ENCODE measurements at places on chromosomes 2 and 18.

DNA sequence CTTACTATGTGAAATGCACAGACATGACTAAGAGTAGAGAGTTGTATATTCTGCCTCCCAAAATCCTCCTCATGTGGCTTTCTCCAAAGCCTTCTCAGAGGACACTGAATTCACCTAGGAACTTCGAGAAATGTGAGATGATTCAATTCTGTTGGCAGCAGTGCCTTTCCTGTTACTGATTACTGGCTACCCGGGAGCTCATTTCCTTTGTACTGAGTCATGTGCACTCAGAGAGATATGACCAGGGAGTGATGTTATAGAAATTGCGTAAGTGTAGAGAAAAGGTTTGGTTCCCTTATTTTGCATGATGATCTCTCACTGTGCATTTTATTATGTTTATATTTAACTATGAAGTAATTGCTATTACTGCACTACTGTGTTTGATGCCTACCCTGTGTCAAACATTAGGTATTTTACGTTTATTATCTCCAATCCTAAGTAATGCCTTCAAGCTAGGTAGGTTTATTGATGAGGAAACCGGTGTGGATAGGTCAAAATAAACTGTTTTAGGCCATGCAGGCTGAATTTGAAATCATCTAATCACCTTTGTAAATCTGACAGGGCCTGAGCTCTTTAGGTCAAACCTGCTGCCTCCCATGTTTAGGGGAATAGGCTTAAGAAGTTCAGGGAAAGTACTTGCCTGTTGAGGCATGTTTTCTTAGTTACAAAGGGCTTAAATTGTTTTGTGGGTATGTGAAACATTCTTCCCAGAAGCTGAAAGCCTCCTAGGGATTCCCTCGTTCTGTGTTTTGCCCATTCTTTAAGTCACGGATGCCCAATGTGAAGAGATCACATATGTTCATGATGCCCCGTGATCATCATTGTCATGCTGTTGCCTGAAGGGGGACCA is 86.8 kb downstream of the FMNL2 start:
- peak; percentile 99 for DNase-seq

DNA sequence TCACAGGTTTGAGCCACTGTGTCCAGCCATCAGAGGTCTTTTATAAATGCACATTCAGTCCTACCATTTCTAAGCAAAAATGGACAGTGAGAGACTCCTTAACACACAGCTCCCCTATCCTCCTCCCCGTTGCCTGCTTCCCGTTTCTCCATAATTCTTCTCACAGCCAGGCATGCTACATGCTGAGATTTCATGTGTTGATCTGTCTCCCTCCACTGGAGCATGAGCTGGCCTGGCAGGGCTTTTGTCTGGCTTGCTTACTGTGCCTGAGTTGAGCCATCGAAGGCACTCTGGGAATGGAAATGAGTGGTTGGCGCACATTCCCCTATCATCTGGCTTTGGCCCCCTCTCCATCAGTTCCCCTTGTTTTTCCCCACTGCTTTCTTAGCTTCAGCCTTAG is 413.5 kb downstream of the PTPRM start:
- no peak for DNase-seq

DNA sequence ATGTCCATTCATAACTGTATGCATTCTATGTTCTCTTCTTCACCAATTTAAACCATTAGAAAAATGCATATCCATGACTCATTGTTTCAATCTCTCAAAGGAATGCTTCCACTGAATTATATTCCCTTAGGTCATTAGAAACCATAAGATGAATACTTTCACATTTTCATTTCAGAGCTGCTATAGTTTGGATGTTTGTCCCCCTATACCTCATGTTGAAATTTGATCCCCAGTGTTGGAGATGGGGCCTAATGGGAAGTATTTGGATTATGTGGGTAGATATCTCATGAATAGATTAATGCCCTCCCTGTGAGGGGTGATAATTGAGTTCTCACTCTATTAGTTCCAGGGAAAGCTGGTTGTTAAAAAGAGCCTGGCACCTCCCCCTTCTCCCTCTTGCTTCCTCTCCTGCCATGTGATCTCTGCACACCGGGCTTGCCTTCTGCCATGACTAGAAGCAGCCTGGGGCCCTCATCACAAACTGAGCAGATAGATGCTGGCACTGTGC is 35.7 kb downstream of the THUMPD2 start:
- peak; percentile 69 for DNase-seq

- no peak for DNase-seq
Measured at GRCh38 chr18:55224086-55224625, 264.9 kb upstream of the CCDC68 start.

DNA sequence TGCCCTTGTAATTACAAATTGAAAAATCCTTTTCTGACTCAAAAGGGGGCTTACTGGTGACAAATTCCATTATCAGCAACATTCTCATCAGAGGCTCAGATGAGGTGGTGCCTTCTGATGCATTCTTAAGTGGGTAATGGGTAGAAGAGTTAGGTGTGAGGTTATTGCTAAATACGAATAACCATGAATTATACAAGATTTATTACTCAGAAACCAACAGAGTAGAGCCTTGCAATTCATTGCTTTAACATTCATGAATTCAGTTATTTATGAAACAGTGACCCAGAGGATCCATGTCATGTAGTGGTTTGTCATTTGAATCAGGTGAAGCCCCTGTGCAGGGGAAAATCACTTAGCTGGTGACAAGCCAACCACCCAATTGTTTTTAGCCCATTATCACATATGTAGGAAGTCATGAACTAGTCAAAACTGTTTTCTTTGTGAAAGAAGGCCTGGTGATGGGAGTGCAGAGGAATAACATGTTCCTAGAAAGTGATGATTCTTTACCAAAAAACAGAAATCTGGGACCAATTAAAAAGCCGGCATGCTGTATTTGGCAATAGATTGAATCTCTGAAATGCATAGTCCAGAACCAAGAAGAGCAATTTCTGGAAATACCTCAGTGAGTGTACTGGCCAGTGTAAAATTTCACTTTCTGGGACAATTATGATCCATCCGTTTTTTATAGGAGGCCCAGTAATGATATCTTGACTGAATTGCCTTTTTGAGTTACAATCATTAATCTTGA is 70.2 kb downstream of the CRIM1 start:
- no peak for DNase-seq

DNA sequence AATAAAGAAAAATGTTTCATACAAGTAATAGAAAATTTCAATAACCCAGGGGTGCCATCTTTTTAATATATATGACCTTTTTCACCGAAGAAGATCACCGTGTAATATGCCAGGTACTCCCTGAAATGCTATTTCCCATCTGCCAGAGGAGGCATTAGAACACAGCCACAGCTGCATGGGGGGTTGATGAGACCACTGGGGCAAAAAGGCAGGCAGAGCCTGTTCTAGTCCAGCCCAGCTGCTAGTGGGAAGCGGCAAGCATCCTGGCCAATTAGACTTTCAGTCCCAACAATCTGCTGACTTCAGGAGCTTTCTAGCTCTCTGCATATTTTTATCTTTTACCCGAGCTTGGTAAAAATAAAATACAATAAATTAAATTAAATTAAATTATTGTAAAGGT is 362.6 kb downstream of the RIT2 start:
- DNase-seq, result no peak

DNA sequence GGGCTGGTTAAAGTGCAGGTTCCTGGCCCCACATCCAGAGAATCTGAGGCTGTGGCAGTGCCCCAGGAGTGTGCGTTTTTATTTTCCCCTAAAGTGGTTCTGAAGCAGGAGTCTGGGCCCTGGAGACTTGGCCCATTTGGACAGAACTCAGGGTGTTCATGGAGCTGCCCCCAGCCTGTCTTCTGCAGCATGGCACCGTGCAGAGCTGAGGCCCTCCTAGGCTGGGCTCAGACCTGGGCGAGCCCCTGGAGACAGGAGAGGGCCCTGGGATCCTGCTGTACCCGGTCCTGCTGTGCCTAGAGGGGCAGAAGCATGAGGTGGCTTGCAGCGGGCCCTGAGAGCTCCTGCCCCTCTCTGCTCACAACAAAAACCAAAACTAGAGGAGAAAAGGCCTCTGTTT is 58.8 kb upstream of the B3GNT7 start:
- DNase-seq, result no peak

DNA sequence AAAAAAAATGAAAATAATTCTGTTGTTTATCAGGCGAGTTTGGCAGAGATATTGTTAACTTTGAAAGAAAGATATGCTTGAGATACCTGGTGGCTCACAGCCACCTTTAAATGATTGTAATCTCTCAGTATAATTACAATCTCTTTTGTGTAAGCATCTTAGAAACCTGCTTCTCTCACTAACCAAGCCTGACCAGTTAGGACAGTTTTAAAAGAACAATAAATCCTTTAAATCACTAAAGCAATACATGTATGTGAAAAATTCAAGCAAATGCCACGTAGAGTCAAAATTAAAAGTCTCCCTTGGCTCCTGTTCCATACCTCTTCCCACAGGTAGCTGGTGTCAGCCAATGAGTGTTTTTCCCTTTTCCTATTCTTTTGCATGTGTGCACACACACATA is 15.7 kb upstream of the SGPP2 start:
- no peak for DNase-seq

DNA sequence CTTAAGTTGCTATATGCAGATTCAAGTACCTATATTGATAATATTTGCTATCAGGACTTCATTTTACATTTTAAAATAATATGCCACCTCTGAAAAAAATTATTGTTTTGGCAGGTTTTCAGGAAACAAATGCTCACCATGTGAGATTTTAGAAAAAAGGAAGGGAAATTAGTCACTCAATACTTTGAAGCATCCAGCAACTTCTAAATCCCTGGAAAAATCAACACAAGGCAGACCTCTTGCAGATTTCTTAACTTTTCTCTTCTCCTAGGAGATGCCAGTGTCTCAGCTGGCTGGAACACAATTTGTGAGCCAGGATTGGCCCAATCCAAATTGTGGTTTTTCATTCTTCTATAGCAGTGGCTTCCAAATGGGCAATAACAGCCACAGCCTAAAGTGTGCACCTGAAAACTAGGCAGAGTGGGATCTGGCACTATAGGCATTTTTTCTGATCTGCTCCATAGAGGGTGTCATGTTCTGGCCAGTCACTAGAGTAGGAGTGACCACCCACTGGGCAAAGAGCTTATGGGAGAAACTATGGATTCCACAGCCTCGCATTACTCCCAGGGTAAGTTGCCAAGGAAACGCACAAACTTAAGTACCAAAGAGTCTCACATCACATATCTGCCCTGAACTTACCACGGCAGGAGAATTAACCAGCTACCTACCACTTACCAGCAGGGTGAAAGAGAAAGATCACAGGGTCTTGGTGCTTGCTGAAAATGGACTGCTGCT is 28.1 kb upstream of the THOC1 start:
- DNase-seq, result peak; percentile 30

- DNase-seq, result no peak
Measured at GRCh38 chr2:66362701-66363100, 72.2 kb upstream of the MEIS1 start.
